ENCODE measurements at places on chromosomes 7 and 10. TPM values are rescaled to one million over a fixed set of nuclear protein-coding genes. Genes with fewer than 3 reads are reported as not detected.

The PRSS37 gene
- total RNA-seq, result not detected

DNA sequence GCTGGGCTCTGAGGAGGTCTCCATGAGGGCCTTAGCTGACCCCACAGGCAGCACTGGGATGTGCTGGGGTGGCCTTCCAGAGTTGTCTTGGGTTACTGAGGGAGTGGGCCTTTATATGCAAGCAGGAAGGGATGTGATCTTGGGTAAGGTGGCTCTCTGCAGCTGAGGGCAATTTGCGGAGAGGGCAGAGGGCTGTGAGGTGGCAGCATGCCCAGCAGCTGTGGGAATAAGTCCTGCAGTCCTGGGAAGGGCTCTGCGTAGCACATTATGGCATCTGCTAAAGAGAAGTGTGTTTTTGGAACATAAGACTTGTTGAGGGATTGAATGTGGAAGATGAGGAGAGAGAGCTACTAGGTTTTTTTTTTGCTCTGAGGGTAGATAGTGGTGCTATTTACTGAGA, 99.6 kb upstream of the KMT2E start:
- no peak for DNase-seq

The HELLS gene
- total RNA-seq, result 101 TPM

The NRCAM gene
- total RNA-seq, result not detected

DNA sequence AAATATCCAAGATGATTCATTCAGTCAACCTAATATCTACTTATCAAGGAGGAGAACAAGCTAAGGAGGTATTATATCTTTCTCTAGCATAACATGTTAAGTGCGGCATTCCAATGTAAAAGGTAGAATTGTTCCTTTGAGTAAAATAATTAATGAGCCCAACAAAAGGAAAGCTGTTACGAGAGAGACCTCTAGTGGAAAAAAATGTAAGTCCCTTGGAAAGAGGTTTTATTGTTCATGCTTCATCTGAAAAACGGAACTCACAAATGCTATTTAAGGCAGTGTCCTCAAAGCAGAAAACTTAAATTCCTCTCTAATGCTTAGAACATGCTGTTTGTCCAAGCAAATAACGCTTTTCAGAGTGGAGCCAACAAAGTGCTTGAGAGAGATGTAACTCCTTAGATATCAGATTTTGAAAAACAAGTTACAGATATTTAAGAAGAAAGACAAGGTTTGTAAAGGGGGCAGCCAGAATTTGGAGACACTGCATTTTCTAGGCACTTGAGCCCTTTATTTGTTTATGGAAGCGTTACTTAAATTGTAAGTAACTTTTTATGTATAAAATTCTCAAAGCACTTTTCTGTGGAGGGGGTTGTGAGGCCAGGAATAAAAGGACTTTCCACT, 119.9 kb downstream of the TFEC start:
- no peak for DNase-seq

- DNase-seq, result no peak
Measured at GRCh38 chr10:42755028-42755451, 27.6 kb upstream of the BMS1 start.

DNA sequence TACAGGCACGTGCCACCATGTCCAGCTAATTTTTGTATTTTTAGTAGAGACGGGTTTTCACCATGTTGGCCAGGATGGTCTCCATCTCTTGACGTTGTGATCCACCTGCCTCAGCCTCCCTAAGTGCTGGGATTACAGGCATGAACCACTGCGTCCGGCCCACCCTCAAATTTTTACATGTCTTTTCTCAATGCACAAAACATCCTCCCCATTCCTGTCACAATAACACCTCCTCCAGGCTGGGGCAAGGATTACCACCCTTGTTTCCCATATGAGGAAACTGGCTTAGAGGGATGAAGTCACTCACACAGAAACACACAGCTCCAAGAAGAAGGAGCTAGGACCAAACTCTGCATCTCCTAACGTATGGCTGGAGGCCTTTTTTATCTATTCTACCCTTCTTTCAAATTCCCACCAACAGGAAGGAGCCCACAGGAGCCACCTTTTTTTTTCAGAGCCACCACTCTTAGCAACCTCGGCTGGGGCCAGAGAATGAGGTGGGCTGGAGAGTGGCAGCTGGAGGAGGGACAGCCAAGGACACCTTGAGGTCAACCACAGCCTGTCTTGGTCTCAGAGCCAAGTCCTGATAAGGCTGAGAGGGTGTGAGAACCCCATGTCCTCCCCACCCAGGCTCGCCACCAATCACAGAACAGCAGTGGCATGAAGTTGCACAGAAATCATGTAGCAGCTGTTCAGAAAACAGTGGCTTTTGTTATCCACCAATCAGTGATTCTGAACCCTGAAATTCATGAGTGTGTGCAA, 113.1 kb upstream of the PDLIM1 start:
- DNase-seq, result no peak

DNA sequence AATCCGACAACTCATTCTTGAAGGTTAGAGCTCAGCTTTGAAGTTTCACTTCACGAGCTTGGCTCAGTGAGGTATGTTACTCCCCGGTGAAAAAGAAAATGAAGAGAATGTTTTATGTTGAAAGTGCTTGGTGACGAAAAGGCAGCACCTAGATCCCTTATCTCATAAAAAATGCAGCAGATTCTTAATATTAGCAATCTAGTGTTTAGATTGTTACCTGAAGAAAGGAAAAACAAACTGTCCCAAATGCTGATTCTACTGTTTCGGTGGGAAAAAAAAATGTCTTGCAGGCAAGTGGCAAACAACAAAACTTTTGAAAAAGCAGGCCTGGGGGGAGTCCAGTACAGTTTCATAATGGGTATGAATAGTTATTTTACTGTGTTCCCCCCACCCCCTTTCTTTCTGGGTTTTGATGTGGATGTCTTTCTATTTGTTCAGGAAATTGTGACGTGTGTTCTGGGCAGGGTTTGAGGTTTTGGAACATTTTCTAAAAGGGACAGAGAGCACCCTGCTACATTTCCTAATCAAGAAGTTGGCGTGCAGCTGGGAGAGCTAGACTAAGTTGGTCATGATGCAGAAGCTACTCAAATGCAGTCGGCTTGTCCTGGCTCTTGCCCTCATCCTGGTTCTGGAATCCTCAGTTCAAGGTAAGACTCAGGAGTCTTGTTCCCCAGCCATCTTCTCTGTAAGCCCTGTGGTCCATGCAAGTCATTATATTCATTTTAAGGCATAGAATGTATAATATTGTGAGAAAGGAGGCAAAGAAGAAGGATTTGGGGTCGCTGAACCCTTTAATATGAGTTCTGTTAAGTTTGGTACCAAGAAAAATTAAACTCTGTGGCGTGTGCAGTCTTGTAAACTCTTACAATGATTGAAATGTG, at the start of gene SRGN:
TSS of gene SRGN (plus strand) at position 514 of the 881 bp plus-strand sequence. CDS start at position 569, 55 bp downstream.
- peak; percentile 85 for DNase-seq

GRCh38 chr7:94324380-94325121, 70.1 kb upstream of the COL1A2 start:
- no peak for DNase-seq

GRCh38 chr7:35748371-35748770, 52.5 kb upstream of the SEPTIN7 start:
- no peak for DNase-seq

DNA sequence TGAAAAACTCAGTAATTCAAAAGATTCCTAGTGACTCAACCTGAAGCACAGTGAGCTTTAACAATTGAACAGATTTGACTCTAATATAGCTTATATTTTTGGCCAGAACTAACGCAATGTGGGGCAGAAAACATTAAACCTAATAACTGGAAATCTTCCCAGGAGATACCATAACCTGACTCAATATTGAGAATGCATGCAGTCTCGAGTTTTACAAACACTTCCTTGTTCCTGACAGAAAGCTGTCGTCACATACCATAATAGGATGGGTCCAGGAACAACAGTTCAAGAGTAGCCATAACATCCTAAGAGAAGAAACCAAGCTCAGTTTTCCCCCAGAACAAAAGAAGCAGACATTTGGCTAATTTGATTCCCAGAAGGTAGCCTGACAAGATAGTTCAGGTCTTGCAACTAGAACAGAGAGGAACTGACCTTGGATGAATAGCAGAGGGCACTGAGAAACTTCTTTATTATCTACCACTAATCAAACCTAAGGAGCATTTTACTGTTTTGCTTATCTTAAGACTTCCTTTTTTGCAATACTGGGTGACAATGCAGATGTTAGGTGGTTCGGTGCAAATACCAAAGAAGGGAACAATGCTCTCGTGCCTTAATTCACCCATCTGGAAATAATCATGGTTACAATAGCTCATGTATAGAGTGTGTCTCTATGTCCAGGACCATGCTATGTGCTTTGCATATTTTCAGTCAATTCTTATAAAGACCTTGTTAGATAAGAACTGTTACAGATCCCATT, 38.6 kb upstream of the ACSL5 start:
- DNase-seq, result no peak

The POLR2J3 gene
- total RNA-seq, result 25.0 TPM

The CTAGE4 gene
- 5.3 TPM for total RNA-seq

The PI4K2A gene
- 13.3 TPM for total RNA-seq

The ADIRF gene
- not detected for total RNA-seq

The LRRC18 gene
- total RNA-seq, result not detected

- DNase-seq, result peak; percentile 73
Measured at GRCh38 chr10:5283305-5284158, 81.2 kb upstream of the UCN3 start.

The PITX3 gene
- total RNA-seq, result not detected

GRCh38 chr7:71750290-71750689, 618.3 kb downstream of the GALNT17 start:
- DNase-seq, result no peak

GRCh38 chr10:119383174-119383856, 159.2 kb downstream of the RGS10 start:
- DNase-seq, result no peak

The FFAR4 gene
- total RNA-seq, result not detected

The CLRN3 gene
- total RNA-seq, result not detected

- no peak for DNase-seq
Measured at GRCh38 chr10:70804421-70804808, 11.3 kb upstream of the SGPL1 start.

DNA sequence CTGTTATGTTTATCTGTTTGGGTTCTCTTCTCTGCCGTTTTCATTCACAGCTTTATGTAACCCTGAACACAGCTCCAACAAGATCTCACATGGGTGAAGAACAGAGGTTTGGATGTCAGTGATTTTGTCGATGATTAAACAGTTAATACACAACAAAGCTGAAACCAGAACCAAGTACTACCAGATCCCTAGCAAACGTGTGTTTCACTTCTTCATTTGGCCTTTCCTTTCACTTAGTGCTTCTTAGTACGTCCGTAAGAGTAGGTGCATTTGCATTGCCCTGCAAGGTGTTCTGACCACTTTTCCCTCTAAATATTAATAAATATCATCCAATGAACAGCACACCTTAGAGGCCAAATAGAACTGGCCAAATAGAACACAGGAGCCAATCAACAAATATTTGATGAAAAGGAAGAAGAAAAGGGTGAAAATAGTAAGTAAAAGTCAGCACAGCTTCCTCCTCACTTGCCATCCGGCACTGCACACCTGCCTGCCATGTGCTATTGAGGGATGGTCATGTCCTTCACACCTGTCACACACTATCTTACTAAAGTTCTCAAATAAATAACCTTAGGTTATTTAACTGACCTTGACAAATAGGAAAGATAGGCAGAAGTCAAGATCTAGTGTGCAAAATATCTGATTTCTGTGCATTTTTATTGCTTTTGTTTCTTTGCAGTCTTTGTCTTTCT, 252.6 kb upstream of the ANKRD30A start:
- DNase-seq, result no peak

The CCL24 gene
- total RNA-seq, result not detected

DNA sequence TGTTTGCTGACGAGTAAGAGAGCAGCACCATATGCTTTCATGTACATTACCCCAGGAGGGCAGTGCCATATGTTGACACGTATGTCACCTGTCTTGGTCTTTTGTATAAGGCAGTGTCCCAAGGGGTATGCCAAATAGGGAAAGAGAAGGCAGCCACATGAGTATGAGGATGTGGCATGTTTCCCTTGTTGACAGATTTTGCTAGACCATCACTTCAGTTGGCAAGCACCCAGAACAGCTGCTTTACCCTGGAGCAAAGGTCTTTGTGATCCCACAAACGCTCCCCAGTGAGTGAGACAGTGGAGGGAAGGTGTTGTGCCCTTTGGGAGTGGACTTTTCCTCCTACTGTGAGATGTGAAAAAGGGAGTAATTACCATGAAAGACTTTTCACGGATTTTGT, 350.1 kb downstream of the ETV1 start:
- DNase-seq, result no peak

- DNase-seq, result peak; percentile 65
Measured at GRCh38 chr10:98045785-98046389, 15.5 kb upstream of the CRTAC1 start.

DNA sequence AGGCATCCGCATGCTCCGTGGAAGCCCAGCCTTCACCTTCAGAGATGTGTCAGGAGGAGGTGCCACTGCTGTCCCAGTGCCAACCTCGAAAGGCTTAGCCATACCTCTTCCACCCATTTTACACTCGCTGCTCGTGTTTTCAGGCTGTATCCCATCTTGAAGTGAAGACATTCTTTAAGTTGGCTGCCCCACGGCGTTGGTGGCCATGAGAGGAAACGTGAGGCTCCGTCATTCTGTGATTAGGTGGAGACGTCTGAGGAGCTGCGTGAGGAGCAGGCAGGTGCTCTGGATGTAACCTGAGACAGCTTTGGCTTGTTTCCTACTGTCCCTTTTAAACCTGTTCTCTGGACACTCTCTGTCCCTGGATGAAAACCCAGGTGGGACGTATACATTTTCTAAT, 159.9 kb upstream of the RNF32 start:
- DNase-seq, result no peak

DNA sequence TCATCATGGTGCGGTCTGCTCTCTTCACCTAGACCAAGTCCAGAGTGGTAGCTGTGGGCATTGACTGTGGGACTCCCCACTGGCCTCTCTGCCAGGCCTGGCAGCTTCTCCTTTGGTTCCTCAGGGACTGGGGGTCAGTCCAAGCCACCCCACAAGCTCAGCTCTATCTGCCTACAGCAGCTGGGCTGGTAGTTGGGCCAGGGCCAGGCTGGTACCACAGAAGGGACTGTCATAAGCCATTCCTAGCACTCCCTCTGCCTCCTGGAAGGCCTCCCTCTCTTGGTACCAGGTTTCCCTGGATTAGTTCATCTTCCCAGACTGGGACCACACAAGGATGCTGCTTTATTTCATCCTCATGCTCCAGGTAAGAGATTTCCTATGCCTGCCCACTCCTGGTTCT, 24.2 kb upstream of the UNC5B start:
- no peak for DNase-seq
